ENCODE measurements at places on chromosomes 5 and 9.

DNA sequence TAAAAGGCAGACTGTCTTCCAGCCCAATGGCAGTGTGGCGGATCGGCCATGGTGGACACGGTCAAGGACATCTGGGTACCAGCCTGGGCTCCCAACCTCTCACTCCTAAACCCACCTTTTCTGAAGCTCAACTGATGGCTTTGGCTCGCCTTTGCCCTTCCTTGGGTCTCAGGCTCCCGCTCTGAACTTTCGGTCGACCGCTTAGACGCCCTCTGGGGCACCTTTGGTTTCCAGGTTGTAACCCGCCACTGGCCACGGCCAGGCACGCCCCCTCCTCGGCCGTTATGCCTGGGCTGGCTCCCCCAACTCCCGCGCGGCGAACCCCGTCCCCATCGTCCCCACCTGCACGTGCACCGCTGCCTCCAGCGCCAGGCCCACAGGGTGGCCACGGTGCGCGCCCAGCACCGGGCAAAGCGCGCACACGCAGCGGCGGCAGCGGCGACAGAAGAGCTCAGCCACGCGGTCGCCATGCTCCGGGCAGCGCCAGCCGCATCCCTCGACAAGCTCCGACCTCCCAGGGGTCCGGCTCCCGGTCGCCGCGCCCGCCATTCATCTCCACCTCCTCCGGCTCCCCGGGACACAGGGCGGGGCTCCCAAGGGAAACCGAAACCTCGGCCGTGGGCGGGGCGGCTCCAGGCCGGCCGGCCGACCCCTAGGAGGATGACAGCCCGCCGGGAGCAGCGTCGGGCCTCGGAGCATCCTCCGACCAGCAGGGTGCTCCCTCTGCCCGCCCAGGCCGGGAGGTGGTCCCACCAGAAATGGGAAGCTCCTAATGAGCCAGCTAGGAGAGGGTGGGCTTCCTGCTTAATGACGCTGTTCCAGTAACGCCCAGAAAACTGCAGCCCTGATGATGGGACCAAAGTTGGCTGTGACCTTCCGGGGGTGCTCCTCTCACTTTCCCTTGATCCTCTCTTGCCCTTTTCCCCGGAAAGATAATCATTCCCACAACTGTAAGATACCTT lies at the start of gene TRIM14:
TRIM14 (minus strand) TSS at position 583 of the 962 bp plus-strand sequence; CDS start at position 549, 34 bp downstream.
- DNase-seq, result peak; percentile 71

- DNase-seq, result no peak
Observed at GRCh38 chr9:71781391-71781790, 13.1 kb upstream of the CEMIP2 start.

DNA sequence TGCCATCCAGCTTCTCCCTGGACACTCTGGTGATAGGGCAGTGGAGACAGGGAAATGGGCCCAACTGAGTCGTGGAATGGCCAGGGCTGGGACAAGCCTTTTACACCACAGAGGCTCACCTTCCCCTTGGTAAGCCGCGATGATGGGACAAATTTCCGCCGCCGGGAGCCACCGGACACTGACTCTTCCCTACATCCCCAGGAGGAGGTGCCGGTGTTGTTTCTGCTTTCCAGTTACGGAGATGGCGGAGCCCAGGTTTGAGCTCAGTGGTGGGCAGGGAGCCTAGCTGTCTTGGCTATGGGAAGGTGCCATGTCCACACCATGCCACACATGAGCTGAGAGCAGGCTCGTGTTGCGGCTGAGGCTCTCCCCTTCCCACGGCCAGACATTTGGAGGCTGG lies 19.9 kb upstream of the WNK2 start:
- DNase-seq, result no peak

DNA sequence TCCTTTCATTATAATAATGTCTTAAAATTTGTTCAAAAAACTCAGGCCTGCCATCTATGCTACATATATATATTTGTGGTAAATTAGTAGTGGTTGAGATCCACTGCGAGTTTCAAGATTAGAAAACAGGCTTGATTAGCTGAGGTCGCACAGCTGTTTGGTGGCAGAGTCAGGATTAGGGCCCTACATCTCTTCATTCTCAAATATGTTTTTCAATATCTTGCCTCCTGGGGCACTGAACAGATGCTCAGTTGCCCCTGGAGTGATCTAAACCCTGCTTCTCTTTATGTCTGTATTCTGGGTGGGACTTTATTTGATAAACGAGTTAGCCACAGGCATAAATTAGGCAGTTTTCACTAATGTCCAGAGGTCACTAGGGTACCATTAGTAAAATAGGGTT lies 27.8 kb upstream of the CEP120 start:
- DNase-seq, result no peak

DNA sequence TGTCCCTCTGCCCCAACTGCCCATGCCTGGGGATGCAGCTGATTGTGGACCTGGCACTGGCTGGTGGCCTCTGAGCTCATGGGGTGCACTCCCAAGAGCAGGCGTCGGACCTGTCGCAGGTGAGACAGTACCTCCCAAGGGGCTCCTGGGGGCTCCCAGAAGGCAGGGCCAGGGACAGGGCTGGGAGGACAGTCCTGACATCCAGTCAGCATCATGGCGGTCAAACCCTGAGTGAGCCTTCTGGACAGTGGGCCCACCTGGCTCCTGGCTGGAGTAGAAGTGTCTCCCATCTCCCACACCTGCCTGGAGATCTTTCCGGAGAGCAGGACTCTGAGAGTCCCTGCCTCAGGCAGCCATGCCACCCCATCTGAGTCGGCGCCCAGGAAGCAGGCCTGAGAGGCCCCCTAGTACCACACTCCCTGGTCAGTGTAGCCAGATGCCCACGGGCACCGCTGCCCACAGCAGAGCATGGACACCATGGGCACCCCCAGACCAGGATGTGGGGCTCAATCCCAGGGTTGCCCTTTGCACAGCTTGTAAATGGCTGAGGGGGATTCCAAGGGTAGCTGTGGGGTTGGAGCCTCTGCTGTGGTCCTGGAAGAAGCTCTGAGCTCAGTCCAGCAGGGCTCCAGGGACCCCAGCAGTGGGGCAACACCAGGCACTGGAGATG lies 6.6 kb downstream of the LCN9 start:
- no peak for DNase-seq

DNA sequence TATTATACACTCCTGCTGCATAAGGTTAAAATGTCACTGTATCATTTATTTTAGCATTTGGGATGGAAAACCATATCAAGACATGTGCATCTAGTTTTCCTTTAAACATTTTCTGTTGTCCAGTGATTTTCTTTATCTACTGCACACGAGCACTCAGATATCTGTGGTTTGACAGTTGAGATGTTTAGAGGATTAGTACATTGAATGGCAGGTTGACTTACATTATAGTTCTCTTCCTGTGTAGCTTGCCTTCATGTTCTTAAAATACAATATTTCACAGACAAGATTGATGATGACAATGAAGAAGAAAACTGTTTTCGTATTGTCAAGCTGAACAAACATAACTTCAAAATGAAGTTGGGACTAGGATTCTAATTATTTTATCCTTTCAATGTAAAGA lies 2378.4 kb upstream of the WWC1 start:
- no peak for DNase-seq

DNA sequence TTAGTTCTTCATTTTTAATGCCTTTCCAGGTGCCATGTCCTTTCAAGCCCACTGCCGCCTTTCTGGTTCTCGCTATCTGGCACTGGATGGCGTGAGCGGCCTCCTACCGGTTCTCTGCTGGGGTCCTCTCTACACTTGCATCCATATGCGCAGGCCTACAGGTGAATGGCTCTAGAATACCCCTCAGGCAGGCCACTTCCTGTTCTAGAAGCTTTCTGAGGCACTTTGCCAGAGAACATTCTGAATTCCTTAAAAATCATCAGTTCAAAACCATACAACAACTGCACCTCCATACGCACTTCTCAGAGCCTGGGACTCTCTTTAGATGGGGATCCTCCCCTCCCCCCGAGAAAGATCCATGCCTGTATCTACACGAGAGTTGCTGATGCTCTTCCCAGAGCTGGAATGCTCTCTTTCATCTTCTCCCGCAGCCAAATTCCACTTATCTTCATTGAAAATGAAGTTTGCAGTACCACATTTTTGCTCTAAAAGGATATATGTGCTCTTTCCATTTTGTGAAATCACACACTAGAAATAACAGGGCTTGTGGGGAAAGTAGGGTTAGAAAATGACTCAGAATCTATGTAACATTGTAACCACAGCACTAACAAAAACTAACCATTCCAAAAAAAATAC lies 1.4 kb upstream of the LHFPL2 start:
- DNase-seq, result no peak

GRCh38 chr9:34097865-34098264 lies 28.6 kb downstream of the DCAF12 start:
- DNase-seq, result no peak

- no peak for DNase-seq
Observed at GRCh38 chr5:158591301-158591863, 508.3 kb downstream of the EBF1 start.

DNA sequence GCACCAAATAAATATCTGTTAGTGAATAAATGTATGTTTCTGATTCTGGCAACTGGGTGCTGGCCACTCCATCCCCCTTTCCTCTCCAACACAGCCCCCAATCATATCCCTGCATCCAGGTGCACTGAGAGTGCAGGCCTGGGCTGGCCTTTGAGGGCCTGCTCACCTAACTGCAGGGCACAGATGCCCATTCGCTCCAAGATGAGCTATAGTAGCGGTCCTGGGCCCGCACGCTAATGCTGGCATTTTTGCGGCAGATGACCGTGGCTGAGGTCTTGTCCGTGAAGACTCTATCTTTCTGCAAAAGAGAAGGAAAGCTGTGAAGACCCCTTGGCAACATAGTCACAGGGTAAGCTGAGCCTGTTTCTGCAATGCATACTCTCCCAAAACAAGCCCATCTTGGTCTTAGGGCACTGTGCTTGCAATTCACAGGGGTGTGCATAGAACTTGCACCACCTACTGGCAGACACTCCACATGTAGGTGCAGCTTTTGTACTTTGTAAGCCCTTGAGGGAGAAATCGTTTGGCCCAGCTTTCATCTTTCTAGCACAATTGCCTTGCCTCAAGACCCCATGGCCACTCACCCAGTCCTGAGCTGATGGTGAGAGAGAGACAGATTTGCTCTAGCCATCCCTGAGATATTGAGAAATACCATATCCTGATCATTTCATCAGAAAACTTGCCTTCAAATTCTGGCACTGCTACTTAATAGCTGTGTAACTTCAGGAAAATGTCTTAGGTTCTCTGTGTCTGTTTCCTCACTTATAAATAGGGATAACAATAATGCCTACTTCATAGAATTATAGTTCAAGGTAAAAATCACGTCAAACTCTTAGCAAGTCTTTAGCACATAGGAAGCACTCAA lies 13.5 kb downstream of the IL12B start:
- peak; percentile 64 for DNase-seq

- no peak for DNase-seq
Observed at GRCh38 chr5:170633235-170634081, 129.6 kb downstream of the KCNIP1 start.

- DNase-seq, result no peak
Observed at GRCh38 chr5:138942861-138943260, 67.7 kb upstream of the LRRTM2 start.

- DNase-seq, result no peak
Observed at GRCh38 chr9:137515338-137515724, 34.9 kb downstream of the PNPLA7 start.

DNA sequence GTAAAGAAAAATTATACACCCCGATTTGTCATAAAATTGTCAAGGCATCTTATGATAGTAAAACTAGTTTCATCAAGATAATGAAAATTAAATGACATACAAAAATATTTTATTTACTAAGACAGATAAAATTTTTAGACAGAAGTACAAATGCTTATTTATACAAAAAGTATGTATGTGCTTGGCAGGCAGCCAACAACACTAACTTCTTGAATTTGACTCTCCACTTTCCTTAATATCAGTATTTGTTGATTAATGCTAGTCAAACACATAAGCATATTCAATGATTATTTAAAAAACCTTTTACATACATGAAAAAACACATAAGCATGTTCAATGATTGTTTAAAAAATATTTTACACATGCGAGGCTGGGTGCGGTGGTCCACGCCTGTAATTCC lies 1079.9 kb upstream of the CDH6 start:
- DNase-seq, result no peak

GRCh38 chr9:122124048-122124447 lies 30.9 kb upstream of the TTLL11 start:
- no peak for DNase-seq

- no peak for DNase-seq
Observed at GRCh38 chr5:43815497-43815896, 212.5 kb downstream of the NNT start.

GRCh38 chr5:43106290-43106638 lies 14.4 kb upstream of the ZNF131 start:
- no peak for DNase-seq

- DNase-seq, result no peak
Observed at GRCh38 chr5:158287643-158288271, 428.8 kb upstream of the CLINT1 start.

DNA sequence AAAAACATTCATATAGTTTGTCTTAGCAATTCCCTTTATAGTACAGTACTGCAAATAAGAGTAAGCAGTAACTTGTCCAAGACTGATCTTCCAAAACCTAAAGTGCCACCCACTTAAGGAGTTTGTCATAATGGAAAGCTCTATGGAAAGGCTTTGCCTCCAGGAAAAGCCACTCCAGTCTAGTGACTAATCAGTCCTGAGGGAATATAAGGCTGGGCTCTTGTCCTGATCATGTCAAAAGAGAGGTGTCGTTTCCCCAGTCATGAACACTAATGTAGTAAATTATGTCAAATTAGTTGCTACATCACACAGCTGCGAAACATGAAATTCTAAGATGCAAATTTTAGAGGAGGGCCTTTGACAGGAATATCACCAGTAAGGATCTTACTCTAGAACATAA lies 271.6 kb downstream of the GABRB2 start:
- no peak for DNase-seq

GRCh38 chr5:97163360-97163764 lies 19.7 kb downstream of the RIOK2 start:
- no peak for DNase-seq

- DNase-seq, result no peak
Observed at GRCh38 chr5:134530301-134531077, 5.0 kb downstream of the JADE2 start.

- DNase-seq, result no peak
Observed at GRCh38 chr5:126576974-126577373, 18.0 kb downstream of the ALDH7A1 start.

DNA sequence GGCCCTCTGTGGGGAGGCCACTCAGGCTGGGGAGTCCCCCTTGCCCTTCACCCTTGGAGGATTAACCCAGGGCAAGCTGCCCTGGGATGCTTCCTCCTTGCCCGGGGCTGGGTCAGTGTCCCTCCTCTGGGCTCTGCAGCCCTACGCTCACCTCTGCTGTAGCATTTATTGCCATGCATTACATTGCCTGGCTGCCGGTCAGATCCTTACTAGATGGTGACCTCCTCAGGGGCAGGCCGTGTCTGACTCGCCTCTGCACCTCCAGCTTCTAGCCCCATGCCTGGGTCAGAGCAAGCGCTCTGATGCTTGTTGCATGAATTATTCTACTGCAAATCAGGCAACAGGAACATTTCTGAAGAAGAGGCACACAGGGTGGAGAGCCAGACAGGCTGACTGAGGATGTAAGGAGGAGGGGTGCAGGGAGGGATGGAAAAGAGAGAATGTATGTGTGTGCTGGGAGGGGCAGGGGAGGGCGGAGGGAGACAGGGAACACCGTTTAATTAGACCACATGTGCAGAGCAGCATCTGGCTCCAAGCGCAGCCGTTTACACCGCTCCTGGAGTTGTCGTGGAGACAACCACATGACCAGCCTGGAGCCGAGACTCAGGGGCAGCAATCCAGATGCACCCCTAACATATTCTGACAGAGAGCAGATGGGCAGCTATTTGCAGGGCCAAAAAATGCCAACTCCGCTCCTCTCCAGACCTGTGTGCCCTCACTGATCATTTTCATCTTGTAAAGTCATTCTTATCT lies 117.0 kb downstream of the CRB2 start:
- DNase-seq, result no peak

All from activated CD4-positive, alpha-beta T cell treated with anti-CD3 and anti-CD28 coated beads, Interleukin-2, amount 10 ng/mL, durations not matched to agents 7 days and 5 days (primary cell).